Activated CD4-positive, alpha-beta T cell treated with anti-CD3 and anti-CD28 coated beads, Interleukin-2, Interleukin-4, amounts not matched to agents 100 ng/mL and 50 ng/mL, durations not matched to agents 16 hours and 8 hours (primary cell): ENCODE measurements at places on chromosomes 12 and 14.
A peak's percentile ranks its signal among the peaks of the same experiment; 100 is the strongest.

- no peak for DNase-seq
Observed at GRCh38 chr12:126369487-126370463, 1304.5 kb downstream of the AACS start.

DNA sequence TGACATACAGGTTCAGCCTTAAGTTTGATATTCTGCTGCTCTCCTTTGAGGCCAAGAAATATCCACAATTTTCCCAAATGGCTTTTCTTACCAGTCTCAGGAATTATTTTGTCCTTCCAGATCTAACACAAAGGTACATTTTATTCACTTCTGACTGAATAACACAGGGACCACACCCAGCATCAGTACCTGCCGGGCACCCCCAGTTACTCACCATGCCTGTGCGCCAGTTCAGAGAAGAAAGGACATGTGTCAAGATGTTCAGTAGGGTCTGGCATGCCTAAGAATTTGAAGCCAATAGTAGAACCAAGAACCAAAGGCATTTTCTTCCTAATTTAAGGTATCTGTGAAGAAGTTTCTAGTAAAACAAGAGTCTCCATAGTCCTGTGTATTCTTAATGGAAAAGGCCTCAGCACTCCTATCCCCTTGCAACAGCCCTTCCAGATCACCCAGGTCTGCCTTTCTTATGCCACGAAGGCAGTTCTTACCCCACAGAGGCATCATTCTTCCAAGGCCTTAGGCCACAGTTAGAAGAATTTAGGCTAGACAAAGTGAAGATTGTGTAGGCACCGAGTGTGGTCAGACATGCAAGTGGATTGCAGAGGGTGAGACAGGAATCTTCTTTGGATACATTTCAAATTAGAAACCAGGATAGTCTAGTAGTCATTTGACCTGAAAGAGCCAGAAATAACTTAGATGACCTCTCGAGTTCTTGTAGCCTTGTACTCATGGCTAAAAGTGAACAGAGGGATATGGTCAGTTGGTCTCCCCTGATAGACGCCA, 140.1 kb upstream of the HIF1A start:
- no peak for DNase-seq

DNA sequence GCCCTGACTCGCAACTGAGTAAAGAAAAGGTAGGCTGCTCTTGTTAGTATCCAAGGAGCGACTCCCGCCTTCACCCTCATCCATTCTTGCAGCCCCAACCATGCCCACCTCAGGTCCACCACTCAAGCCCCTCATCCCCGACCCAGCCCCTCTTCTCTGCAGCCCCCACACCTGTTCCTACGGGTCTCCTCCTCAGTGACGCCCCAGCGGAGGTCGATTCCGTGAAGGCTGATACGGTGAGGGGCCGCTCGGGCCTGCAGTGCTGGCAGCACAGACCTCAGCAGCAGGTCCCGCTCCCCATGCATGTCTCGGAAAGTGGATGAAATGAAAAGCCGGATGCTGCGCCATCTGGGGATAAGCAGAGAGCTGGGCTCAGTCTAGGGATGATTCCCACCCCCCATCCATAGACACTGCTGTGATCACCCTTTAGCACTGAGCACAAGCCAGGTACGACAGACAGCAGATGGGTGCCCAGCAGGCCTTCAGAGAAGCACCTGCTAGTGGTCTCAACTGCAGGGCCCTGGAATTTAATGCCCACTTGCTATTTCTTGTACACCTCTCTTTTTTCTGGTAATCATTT, 26.9 kb downstream of the TEP1 start:
- no peak for DNase-seq

DNA sequence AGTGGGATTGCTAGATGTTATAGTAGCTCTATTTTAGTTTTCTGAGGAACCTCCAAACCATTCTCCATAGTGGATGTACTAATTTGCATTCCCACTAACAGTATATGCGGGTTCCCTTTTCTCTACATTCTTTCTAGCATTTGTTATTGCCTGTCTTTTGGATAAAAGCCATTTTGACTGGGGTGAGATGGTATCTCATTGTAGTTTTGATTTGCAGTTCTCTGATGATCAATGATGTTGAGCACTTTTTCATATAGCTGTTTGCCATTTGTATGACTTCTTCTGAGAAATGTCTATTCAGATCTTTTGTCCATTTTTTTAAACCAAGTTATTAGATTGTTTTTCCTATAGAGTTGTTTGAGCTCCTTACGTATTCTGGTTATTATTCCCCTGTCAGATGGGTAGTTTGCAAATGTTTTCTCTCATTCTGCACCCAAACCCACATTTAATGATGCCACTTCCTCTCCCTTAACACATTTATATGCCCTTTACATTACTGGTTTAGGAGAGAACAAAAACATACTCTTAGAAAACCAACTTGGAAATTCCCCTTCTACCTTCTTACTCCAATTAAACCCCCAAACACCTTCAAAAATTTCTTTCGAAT, 48.2 kb downstream of the NELL2 start:
- DNase-seq, result peak; percentile 30

DNA sequence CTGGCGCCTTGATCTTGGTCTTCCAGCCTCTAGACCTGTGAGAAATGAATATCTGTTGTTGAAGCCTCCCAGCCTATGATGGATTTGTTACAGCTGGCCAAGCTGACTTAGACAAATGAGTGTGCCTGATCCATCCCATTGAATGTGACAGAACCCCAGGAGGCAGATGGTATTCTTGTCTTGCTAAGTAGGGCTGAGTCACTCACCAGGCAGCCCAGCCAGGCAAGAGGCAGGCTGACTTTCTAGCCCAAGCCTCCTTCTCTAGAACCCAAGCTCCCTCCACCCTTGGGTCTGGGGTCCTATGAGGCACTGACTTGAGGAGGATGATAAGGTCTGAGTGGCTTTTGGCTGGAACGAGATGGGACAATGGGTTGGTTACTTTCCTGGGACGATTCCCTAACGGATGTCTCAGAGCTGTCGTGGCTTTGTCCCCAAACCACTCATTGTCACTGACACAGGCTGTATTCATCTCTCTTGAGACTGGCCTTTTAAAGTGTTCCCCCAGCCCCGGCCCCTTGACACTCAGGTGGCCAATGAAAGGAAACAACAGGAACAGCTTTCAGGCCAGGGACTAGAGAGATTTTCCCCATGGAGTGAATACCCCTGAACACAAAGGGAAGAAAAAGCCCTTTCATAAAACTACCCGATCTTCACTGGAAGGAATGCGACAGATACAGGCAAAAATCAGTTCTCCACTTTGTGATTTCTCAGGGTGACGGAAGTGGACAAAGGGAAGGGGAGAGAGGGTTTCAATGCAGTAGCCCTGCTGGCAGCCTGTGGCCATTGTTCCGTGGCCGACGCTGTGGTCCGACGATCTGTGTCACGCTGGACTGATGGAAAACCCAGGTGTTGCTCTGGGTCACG, 264.2 kb downstream of the AACS start:
- no peak for DNase-seq

DNA sequence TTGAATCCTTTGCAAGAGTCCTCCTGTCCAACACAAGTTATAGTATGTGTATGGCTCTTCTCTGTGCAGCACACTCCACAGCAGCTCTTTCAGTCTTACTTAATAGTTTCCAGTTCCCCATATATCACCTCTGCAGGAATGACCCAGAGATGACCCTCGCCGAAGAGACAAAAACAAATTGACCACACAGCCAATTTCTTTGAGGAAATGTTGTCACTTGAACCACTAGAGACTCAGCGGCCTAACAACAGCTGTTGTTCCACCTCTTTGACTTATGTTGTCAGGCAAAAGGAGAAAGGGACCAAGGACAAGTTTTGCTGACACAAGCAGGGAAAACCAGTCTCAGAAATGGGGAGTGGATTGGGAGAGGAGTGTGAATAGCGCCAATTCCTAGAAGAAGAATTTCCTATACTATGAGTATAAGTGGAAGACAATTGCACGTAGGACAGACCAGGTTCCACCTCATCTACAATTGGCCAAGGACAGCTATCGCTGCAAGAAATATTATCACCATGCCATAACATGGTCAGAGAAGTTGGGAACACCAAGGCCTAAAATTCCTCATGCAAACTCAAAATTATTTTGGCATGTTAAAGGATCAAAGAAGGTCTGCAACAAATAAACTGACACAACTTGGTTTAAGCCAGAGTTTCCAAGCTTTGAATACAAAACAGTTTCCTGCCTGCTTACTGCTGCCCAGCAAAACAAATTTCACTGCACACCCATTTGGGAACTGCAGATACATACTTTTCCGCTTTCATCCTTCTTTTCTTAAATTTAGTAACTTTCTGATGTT, 41.7 kb upstream of the ITPR2 start:
- DNase-seq, result no peak

DNA sequence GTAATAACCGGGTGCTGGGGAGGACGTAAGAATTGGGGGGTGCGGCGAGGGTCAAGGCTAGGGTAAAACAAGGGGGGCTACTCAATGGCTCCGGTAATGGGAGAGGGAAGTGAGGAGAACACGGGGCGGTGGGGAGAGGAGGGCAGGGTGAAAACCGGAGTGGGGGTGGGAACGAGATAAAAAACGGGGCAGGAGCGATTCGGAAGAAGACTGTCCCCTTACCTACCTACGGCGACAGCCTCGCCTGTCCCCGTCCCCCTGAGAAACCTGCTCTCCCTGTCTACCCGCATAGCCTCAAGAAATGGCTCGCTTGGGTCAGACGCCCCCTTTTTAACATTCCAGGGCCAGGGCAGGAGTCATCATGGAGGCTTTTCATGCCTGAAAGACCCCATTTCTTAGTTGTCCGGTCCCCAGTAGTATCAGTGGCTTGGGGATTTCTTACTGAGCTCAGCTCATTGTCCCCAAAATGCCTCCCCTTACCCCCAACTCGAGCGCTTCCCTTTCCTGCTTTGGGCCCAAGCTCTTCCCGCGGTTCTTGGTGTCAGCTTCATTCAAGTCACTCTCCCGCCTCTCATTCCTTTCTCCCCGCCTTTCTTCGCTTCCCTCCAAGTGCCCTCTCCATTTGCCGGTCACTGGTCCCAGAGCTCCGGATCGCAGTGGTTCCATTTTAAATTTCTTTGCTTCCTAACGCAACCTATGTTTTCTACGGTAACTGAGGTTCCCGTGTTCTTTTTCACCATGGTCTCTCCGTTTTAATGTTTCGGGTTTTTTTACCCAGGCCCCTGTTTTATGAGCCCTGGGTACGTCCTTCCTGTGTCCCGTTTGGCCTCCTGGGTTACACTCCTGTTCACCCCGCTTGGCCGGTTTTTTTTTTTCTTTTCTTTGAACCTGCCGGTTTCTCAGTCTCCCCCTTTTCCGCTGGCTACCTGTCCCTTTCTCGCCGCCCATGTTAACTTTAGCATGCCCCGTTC, 1.2 kb upstream of the WSB2 start:
- no peak for DNase-seq

- DNase-seq, result no peak
Observed at GRCh38 chr14:103540821-103541708, 12.1 kb downstream of the TRMT61A start.

GRCh38 chr14:29061702-29062101, 295.1 kb downstream of the FOXG1 start:
- no peak for DNase-seq

GRCh38 chr14:104195361-104195760, 57.0 kb downstream of the KIF26A start:
- no peak for DNase-seq

- no peak for DNase-seq
Observed at GRCh38 chr12:67964456-67964855, 24.8 kb upstream of the IFNG-AS1 start.

DNA sequence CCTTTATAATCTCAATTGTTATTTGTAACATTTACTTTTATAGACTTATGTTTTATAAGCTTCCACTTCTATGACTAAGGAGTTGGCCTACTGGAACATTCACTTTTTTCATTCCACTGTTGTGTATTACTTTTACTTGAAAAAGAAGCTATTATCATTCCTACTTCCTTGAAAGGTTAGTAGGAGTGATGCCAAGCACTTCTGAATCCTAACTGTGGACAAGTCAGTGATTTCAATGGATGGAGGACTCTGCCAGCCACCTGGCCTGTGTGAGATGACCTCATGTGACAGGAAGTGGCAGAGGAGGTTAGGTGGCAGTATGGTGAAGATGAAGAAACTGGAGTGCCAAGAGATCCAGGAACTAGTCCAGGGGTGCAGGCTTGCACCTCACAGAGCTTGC, 46.0 kb downstream of the TECPR2 start:
- no peak for DNase-seq
